ENCODE measurements at places on chromosomes 3 and 15. TPM values are rescaled to one million over a fixed set of nuclear protein-coding genes. Genes with fewer than 3 reads are reported as not detected.

DNA sequence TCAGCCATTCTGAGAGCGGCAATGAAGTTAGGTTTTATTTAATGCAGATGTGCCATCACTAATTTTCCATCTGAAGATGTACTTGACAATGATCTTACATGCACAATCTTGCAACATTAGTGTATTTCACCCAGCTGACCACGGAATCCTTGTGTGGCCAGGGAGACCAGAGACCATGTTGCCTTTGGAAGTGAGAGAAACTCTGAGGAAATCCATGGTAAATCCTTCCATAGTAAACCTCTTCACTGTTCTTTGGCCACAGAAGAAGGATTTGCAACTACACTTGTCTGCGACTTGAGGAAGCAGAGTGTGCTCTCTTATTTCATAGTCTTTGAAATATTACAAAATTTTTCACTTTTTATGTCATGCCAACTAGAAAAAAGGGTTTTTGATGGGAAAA lies 128.4 kb upstream of the IGSF10 start:
- no peak overlapping the region for H3K27ac ChIP-seq
- H3K27me3 ChIP-seq = no peaks in the 10 kb centered on the region
- no peaks in the 10 kb centered on the region for H3K4me1 ChIP-seq
- no peaks in the 10 kb centered on the region for H3K36me3 ChIP-seq
- no peak overlapping the region for H3K4me3 ChIP-seq

DNA sequence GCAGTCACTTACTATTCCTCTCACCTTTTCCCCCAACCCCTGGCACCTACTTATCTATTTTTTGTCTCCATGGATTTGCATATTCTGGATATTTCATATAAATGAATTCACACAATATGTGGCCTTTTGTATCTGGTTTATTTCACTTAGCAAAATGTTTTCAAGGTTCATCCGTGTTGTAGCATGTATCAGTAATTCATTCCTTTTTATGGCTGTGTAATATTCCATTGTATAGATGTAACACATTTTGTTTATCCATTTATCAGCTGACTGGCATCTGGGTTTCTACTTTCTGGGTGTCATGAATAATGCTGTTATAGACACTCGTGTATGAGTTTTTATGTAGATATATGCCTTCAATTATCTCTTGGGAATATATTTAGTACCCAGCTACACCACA lies 5.8 kb downstream of the MNS1 start:
- H3K4me3 ChIP-seq = no peak overlapping the region
- no peaks in the 10 kb centered on the region for H3K27me3 ChIP-seq
- no peak overlapping the region for H3K27ac ChIP-seq
- no peaks in the 10 kb centered on the region for H3K36me3 ChIP-seq
- no peaks in the 10 kb centered on the region for H3K4me1 ChIP-seq

TMEM158 gene
- total RNA-seq = 1.5 TPM

DNA sequence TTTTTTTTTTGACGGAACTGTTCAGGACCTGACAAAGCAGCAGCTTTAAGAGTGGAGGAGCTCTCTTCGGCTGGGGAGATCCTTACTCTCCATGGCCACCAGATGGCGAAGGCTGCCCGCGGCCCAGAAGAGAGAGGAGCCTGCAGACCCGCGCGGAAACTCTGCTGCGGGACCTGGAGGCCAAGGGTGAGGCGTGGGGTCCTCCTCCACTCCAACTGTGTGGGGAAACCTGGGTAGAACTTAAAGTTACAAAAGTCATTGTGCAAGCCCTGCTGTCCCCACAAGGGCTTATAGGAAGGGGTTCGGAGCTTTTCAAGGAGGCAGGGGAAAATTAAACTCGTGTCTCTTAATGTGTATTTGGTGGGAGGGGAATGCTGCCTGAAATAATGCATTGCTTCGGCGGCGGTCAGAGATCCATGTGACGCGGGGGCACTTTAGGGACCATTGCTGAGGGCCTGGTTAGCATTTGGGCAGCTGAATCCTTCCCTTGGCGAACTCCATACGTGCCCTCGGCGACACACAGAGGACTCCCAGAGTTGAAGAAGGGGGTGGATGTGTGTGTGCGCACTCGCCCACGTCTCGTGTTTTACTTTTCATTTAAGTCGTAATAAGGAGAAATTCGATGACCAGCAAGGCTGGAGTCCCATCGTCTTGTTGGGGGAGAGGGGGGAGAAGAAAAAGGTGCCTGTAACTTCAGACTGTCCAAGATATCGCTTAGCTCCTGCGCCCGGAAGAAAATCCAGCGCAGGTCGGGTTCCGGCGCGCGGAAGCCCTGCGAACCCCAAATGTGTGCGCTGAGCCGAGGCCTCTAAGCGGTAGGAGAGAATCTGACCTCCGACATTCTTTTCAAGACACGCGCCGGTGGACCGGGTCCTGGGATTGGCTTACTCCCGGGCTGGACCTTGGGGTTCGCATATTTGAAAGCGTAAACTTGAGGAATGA lies 9.7 kb downstream of the EOMES start:
- peak; percentile 79 for DNase-seq
- peaks cover 3% of the 10 kb centered on the region for H3K27me3 ChIP-seq
- H3K36me3 ChIP-seq = no peaks in the 10 kb centered on the region
- no peak overlapping the region for H3K27ac ChIP-seq

DNA sequence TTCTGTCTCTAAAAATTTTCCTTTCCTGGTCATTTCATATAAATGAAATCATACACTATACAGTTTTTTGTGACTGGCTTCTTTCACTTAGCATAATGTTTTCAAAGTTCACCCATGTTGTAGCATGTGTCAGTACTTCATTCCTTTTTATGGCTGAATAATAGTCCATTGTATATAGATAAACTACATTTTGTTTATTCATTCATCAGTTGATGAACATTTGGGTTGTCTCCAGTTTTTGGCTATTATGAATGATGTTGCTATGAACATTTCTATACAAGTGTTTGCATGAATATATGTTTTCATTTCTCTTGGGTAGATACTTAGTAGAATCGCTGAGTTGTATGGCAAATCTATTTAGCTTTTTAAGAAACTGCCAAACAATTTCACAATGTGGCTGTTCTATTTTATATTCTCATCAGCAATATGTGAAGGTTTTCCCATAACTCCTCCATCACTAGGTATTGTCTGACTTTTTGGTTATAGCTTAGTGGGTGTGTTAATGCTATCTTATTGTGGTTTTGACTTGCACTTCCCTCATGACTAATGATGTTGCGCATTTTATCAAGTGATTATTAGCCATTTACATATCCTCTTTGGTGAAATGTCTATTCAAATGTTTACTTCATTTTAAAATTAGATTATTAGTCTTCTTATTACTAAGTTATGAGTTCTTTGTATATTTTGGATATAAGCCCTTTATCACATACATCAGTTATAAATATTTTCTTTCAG lies 21.7 kb upstream of the AP4E1 start:
- H3K27ac ChIP-seq = no peak overlapping the region
- H3K27me3 ChIP-seq = no peaks in the 10 kb centered on the region
- H3K36me3 ChIP-seq = no peaks in the 10 kb centered on the region
- H3K4me3 ChIP-seq = no peak overlapping the region

DNA sequence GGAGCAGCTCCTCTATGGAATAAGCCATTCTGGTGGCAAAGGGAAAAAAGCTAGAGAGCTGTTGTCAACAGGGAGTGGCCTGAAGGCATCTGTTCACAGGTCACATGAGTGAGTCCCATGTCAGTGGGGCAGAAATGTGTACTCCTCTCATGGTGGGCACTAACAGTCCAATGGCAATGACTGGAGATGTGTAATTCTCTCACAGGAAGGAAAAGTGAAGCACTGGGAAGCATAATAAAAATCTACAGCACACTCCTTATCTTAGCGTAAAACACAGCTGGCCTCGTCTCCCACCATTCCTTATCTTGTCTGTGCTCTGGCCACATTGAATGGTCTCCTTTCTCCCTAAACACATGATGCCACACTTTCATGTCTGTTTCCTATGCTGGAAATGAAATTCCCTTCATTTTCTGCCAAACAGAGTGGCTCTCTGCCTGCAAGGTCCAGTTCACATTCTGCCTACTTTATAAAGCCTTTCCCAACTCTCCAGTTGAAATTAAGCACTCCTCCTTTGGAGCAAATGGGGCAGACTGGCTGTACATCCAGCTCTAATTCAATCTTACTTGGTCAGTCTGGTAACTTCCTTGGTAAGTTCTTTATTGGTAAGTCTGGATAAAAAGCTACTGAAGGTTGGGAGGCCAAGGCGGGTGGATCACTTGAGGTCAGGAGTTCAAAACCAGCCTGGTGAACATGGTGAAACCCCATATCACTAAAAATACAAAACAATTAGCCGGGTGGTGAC lies 139.8 kb downstream of the RPL22L1 start:
- H3K4me1 ChIP-seq = peaks cover 9% of the 10 kb centered on the region
- H3K4me3 ChIP-seq = no peak overlapping the region
- no peaks in the 10 kb centered on the region for H3K27me3 ChIP-seq
- DNase-seq = no peak
- no peaks in the 10 kb centered on the region for H3K36me3 ChIP-seq

GRCh38 chr3:14602804-14603644 lies 48.5 kb upstream of the CCDC174 start:
- no peaks in the 10 kb centered on the region for H3K36me3 ChIP-seq
- H3K27me3 ChIP-seq = peaks cover 31% of the 10 kb centered on the region
- H3K27ac ChIP-seq = no peak overlapping the region

DNA sequence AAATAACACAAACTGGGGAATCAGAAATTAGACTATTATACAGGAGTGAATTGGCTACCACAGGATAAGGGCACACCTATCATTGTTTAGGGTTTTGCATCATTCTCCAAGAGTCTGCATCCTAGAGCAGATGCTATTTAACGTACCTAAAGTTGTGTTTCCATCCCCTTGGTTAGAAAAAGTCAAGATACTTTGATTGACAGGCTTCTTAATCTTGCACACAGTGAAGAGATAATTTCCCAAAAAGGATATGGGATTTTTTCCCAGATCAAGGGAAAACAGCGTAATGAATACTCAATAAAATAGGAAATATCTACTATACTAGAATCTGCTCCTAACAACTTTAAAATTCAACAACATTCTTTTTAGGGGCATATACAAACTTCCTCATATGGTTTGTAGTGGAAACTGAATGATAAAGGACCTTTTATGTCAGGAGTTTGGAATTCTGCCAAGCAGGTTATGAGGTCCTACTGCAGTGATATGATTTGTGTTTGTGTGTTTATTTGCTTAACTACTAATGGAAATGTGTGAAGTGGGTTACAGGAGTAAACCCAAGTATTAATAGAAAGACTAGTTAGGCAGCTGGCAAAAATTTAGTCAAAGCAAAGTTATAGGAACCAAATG lies 124.1 kb upstream of the MME start:
- H3K4me3 ChIP-seq = no peak overlapping the region
- no peaks in the 10 kb centered on the region for H3K27me3 ChIP-seq
- H3K4me1 ChIP-seq = no peaks in the 10 kb centered on the region
- DNase-seq = no peak

PIGX gene
- 20.4 TPM for total RNA-seq

CCDC39 gene
- total RNA-seq = 6.7 TPM

FRMD5 gene
- total RNA-seq = 1.1 TPM

GRCh38 chr3:162641317-162641716 lies 1144.7 kb downstream of the OTOL1 start:
- H3K27me3 ChIP-seq = no peaks in the 10 kb centered on the region
- no peak for DNase-seq
- H3K27ac ChIP-seq = no peak overlapping the region
- H3K36me3 ChIP-seq = no peaks in the 10 kb centered on the region

- H3K27ac ChIP-seq = no peak overlapping the region
- no peak for DNase-seq
- no peak overlapping the region for H3K4me3 ChIP-seq
- no peaks in the 10 kb centered on the region for H3K4me1 ChIP-seq
Measured at GRCh38 chr3:55725681-55726500, 238.8 kb upstream of the WNT5A start.

- H3K27ac ChIP-seq = no peak overlapping the region
- H3K27me3 ChIP-seq = no peaks in the 10 kb centered on the region
- no peak overlapping the region for H3K4me3 ChIP-seq
- peaks cover 6% of the 10 kb centered on the region for H3K4me1 ChIP-seq
- no peaks in the 10 kb centered on the region for H3K36me3 ChIP-seq
- DNase-seq = no peak
Measured at GRCh38 chr3:12878141-12878574, 36.8 kb upstream of the RPL32 start.

C15orf62 gene
- total RNA-seq = 0.58 TPM

SNRPA1 gene
- total RNA-seq = 46.7 TPM

STAC gene
- 17.2 TPM for total RNA-seq

DNA sequence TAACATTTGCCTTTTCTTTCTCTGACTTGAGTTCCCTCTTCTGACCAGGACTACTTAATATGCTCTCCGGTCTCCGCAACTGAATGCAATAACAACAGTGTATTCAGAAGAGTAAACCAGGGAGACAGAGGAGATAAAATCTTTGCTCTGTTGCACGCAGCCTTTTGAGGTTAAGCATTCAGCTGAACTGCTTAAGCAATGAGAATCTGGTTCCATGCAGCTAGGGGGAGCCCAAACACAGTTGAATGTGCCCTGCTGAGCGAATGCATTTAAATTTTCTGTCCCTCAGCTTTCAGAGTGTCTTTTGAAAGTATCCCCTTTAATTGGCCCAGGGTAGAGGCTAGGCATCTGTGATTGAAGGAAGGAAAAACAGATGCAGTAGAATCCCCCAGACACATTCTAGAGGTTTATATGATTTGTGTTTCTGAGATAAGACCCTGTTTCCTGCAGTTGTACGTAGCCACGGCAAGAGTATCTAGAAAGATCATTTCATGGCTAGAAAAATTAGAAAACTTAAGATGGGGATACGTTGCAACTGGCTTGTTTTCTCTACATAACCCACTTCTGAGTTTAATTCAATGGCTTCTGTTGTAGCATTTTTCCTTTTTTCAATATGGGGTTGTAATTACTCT lies 309.6 kb downstream of the TUSC7 start:
- no peaks in the 10 kb centered on the region for H3K27me3 ChIP-seq
- H3K4me1 ChIP-seq = no peaks in the 10 kb centered on the region
- no peak overlapping the region for H3K4me3 ChIP-seq
- no peaks in the 10 kb centered on the region for H3K36me3 ChIP-seq
- H3K27ac ChIP-seq = no peak overlapping the region

SMAD6 gene
- 62.3 TPM for total RNA-seq

DNA sequence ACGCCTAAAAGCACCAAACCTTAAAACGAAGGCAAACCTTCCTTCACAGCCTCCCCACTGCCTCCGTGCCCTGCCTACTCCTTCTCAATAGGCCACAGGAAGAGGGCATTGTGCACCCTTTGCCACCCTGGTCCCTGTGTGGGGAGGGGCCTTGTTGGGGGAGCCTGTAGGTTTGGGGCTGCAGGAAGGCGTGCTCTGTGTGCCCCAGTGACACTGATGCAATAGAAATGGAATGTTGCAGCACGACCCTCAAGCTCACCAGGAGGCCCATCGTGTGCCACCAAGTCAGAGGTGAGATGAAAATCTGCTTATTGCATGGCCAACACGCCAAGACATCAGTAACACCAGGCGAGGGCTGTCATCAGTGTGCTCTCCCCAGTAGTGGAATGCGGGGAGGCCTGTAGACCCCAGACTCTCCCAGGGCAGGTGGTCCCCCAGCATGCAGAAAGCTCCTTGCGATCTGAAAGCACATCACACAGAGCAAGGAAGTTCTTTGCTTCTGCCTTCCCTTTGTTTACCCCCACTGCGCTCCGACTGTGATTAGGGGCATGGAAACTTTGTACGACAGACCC lies 86.2 kb downstream of the ASB7 start:
- H3K4me3 ChIP-seq = no peak overlapping the region
- peaks cover 8% of the 10 kb centered on the region for H3K4me1 ChIP-seq
- no peaks in the 10 kb centered on the region for H3K36me3 ChIP-seq
- peaks cover 2% of the 10 kb centered on the region for H3K27me3 ChIP-seq
- no peak overlapping the region for H3K27ac ChIP-seq
- no peak for DNase-seq
